SW 1271 (cell line): ENCODE measurements at places on chromosomes 1 and 21.

- DNase-seq = no peak
Measured at GRCh38 chr1:5750186-5751162, 241.8 kb downstream of the NPHP4 start.

DNA sequence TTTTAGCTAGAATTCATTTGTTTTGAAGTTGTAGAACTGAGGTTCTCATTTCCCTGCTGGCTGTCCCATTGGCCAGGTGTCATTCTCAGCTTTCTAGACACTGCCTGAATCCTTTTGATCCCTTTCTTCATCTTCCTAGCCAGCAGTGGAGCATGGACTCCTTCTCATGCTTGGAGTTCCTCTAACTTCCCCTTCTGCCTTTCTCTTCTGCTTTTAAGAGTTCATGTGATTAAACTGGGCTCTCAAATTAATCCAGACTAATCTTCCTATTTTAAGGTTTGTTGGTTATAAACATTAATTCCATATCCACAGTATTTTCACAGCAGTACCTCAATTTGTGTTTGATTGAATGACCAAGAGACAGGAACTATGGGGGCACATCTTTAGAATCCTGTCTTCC is 52.3 kb downstream of the ADAMTS5 start:
- no peak for DNase-seq

- DNase-seq = no peak
Measured at GRCh38 chr1:110237386-110238152, 27.5 kb downstream of the KCNC4 start.

- DNase-seq = no peak
Measured at GRCh38 chr1:153058826-153059784, 1.8 kb upstream of the SPRR2A start.

GRCh38 chr1:2973601-2974593 is 47.4 kb upstream of the ACTRT2 start:
- DNase-seq = no peak

DNA sequence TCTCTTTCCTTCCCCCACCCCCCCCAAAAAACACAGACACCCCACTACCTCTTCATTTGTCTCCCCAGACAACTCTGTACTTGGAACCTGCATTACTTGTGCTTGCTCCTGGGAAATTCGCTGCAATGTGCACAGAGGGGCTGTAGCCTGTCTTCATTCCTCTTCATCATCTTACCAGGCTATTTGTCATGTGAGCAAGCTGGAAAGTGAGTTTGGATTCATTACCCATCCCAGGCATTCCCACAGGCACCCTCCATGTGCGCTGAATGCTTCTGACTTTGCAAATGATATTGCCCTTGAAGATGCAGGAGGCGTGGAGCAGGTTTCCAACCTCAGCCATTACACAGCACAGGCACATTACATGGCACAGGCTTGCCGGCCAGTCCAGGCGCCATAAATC is 494.9 kb downstream of the KIF26B start:
- DNase-seq = no peak

DNA sequence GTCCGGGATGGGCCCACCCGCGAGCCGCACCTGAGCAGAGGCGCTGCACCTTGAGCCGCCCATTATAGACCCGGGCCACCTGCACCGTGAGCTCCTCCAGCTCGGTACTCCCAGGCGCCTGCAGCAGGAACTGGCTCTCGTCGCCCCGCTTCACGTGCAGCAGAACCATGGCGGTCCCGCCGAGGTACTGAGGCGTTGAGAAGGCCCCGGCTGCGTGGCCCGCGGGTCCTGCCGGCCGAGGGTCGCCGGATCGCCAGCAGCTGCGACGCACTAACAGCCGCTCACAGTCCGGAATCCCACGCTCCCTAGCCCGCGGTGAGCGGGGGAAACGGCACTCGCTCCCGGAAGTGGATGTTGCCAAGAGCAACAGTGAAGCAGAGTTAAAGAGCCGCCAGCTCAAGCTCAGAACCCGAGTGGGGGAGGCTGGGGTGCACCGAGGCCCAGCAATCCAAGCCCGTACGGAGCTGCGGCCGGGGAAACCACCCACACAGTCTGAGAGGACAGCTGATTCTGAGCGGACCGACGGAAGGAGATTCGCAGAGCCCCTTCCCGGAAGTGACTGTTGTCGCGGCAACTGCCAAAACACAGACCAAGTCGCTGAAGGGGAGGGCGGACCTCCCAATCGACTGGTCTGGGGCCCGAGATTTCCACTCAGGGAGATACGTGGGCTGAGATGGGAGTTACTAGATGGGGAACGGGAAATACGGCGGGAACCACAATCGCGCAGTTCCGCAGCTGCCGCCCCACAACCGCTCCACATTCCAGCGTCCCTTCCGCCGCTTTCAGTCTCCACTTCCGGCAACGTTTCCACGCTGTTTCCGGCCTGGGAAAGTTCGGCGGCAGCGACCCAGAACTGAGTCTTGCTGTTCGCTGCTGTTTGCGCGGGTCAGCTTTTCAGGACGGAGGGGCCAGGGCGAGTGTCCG is at the start of gene CFAP298:
Gene CFAP298 (minus strand): TSS at position 303 of the 924 bp plus-strand sequence. CDS start 134 bp downstream, at position 169.
- DNase-seq = peak; percentile 87

DNA sequence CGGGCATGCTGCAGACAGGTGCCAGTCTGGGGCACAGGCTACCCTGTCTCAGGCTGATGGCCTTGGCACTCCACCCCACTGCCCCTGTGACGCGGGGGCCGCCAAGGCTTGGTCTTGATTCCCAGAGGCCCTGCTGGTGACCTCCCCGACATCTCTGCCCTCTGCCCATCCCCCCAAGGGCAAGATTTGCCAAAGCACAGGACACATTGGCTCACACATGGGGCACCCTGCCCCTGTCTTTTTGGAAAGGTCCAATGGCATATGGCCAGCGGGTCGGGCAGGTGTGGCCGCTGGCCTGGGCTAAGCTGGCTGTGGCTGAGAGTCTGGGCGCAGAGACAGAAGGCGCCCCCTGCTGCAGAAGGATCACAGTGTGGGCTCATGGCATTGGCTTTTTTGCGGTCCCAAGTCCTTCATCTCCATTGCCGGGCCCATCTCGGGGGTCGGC is 4.6 kb downstream of the MIB2 start:
- DNase-seq = no peak

- no peak for DNase-seq
Measured at GRCh38 chr1:229131243-229132105, 139.4 kb upstream of the RAB4A start.

DNA sequence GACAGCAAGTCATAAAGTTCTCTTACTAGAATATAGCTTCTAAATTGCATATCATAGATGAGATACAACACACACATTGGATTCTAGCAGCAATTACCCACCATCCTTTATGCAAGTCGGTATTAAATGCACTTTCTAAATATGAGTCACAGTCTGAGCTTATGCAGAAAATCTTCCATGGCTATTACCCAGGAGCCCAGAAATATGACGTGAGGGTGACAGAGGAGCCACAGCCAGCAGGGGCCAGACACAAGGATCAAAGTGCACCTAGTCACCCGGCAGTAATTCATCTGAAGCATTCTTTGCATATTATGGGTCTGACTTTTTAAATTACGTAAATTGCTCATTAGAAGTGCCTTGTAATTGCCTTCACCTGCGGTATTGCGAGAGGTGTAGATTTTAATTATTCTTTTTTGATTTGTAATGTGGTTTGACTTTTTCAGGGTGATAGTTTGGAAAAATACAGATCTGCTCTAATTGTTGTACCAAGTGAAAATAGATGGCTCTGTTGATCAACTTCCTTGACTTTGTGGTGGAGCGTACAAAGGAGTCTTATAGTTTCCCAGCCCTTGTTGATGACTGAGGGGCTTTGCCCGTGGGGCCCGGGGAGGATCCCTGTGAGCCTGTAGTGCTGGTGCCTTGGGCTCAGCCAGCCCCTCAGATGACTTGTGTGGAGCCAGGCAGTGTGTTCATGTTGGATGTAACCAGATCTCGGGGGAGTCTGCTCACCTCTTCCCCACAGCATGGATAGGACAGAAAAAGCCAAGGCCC is 470.0 kb upstream of the VAMP3 start:
- peak; percentile 26 for DNase-seq

GRCh38 chr1:7186382-7187111 is 401.3 kb downstream of the CAMTA1 start:
- no peak for DNase-seq

DNA sequence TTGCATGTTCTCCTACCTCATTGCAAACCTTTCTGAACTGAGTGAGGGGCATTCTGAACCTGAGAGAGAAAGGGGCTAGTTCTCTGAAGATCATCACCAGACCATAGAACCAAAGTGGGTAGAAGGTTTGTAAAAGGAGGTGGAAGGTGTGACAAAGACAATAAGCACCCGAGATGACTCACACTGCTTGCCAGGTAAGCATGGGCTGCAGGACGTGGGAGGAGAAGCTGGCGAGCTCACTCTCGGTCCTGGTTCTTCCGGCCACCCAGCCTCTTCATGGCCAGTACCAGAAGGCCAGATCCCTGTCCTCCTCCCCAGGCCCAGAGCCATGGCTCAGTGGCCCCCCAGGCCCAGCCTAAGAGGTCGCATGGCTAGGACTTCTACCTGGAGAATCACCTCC is 128.3 kb downstream of the TMEM53 start:
- DNase-seq = no peak

DNA sequence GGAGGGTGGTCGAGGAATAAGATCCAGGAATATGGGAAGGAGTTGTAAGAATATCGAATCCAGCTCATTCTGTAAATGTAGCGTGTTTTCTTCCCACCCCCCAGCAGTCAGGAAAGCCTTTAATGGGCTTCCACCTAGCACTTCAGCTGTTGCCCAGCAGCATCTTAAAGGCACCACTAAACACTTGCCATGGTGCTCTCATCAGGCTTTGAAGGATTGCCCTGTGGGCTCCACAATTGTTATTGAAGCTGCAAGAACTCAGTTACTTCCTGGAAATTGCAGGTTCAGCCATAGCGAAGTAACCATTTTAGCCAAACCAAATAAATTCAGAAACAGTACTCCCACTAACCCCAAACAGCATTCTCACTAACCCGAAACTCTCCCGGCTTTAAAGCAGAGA is 511.2 kb downstream of the PLPP3 start:
- no peak for DNase-seq

- no peak for DNase-seq
Measured at GRCh38 chr21:28215214-28215954, 777.3 kb downstream of the LTN1 start.

DNA sequence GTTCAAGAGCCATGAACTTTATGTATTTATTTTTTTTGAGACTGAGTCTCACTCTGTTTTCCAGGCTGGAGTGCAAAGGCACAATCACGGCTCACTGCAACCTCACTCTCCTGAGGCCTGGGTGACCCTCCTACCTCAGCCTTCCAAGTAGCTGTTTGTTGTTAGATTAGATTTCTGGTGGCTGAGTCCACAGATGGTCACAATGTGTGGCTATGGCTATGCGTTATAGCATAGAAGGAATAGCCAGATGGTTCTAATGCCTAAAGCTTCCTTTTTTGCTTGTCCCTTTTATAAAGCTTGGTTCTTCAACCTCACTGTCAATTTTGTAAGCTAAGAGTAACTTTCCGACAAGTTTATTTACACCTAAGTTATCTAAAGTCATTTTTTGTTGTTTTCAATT is 62.3 kb upstream of the FMN2 start:
- no peak for DNase-seq

DNA sequence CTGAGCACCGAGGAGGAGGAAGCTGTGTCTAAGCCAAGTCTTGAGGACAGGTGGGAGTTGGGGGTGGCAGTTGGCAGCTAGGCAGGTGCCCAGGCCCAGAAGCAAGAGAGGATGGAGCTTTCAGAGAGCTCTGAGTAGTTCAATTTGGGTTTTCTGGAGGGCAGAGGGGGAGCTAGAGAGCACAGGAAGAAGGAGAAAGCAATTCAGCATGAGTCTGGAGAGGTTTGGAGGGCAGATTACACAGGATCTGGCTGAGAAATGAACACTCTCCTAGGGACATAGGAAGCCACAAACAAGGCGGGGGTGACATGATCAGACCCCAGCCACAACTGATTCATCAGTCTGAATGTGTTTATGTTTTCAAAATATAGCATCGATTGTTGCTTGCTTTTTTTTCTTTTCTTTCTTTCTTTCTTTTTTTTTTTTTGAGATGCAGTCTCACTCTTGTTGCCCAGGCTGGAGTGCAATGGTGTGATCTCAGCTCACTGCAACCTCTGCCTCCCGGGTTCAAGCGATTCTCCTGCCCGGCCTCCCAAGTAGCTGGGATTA is 23.8 kb downstream of the PTPRF start:
- peak; percentile 62 for DNase-seq

DNA sequence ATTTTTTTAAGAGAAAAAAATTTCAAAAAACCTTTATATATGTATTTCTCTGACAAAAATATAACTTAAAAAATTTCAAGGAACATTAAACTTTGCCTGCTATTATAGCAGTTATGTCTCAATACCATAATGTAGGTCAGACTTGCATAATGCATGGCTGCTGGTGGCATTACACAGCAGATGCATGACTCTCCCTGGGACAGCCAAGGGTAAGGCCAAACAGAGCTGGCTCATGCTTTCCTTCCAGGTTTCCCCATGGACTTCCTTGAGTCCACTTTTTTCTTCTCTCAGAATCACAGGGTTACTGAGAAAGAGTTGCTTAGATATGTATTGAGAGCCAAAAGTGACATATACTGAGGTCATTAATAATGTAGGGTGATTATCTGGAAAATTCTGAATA is 43.7 kb downstream of the RHOU start:
- no peak for DNase-seq

DNA sequence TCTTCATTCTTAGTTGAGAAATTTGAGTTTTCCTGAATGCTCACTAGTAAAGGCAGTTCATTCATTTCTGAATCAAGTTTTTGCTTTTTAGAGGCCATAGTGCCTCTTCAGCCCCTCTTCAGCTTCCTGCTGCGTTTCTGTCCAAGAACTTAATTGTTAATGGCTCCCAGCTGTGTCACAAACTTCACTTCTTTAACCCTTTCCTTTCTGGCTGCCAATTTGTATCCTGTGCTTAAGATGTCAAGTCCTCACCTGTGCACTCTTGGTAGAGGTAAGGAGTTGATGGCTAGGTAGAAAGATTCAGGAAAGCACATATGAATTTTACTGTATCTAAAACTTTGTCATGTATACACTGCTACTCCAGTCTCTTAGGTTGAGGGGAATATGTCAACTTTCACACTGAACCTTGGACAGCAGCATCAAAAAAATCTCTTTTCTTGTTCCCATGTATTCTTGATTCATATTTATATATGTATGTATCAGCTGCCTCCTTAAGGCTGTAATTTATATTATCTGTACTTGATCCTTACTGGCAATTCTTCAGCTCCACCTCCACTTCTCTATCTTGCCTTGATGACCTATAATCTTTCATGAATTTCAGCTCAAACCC is 612.8 kb downstream of the LMO4 start:
- no peak for DNase-seq

DNA sequence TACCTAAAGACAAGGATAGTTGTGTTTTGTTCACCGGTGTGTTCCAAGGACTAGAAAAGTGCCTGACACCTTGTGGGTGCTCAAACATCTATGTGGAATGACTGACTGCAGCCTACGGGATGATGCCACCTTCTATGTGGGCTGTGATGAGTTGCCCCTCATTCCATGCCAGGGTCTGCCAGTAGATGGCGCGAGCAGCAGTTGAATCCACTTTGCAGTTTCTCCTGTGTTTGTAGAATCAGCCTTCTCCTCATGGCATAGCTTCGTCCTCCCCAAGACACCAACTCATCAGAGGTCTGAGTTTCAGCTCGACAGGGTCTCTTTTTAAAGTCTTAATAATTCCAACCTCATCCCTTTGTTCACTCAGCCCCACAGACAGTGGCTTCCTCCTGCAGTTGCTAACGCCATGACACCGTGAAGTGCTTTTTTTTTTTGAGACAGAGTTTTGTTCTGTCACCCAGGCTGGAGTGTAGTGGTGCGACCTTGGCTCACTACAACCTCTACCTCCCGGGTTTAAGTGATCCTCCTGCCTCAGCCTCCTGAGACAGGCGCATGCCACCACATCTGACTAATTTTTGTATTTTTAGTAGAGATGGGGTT is 133.7 kb downstream of the CAPN8 start:
- peak; percentile 4 for DNase-seq

- DNase-seq = no peak
Measured at GRCh38 chr21:45721671-45722070, 78.1 kb downstream of the PCBP3 start.

- no peak for DNase-seq
Measured at GRCh38 chr1:220921971-220922635, 42.9 kb downstream of the HLX start.
